Ovary (tissue), 10 donors: ENCODE measurements at places on chromosomes 2 and 18. TPM values are rescaled to one million over a fixed set of nuclear protein-coding genes. Genes with fewer than 3 reads are reported as not detected.

The CD207 gene
- total RNA-seq: 0.40 TPM

The LIMS4 gene
- total RNA-seq: 3.5 TPM

The PRSS56 gene
- not detected for total RNA-seq

The E2F6 gene
- 19.1 TPM for total RNA-seq

The UGT1A4 gene
- total RNA-seq: 0.11 TPM

The MYO7B gene
- total RNA-seq: not detected

The CARF gene
- 15.5 TPM for total RNA-seq

GRCh38 chr2:43488737-43489136 lies 107.1 kb downstream of the THADA start:
- no peaks in the 10 kb centered on the region for H3K36me3 ChIP-seq
- peaks cover 1% of the 10 kb centered on the region for H3K4me1 ChIP-seq
- no peak overlapping the region for H3K4me3 ChIP-seq
- H3K27me3 ChIP-seq: no peaks in the 10 kb centered on the region
- H3K27ac ChIP-seq: no peak overlapping the region

GRCh38 chr2:49490710-49491109 lies 336.4 kb upstream of the FSHR start:
- H3K27ac ChIP-seq: no peak overlapping the region
- no peaks in the 10 kb centered on the region for H3K4me1 ChIP-seq
- no peak overlapping the region for H3K4me3 ChIP-seq

- H3K27ac ChIP-seq: no peak overlapping the region
- H3K27me3 ChIP-seq: no peaks in the 10 kb centered on the region
- no peaks in the 10 kb centered on the region for H3K4me1 ChIP-seq
- no peak for DNase-seq
Observed at GRCh38 chr2:37886745-37887144, 38.3 kb upstream of the RMDN2 start.

GRCh38 chr2:148917431-148917830 lies 42.4 kb downstream of the KIF5C start:
- H3K4me1 ChIP-seq: no peaks in the 10 kb centered on the region
- no peak for DNase-seq
- no peaks in the 10 kb centered on the region for H3K27me3 ChIP-seq
- no peaks in the 10 kb centered on the region for H3K36me3 ChIP-seq
- no peak overlapping the region for H3K4me3 ChIP-seq

- H3K27ac ChIP-seq: no peak overlapping the region
- H3K27me3 ChIP-seq: no peaks in the 10 kb centered on the region
- H3K4me3 ChIP-seq: no peak overlapping the region
- no peaks in the 10 kb centered on the region for H3K4me1 ChIP-seq
- no peaks in the 10 kb centered on the region for H3K36me3 ChIP-seq
- no peak for DNase-seq
Observed at GRCh38 chr18:32025744-32026143, 7.1 kb downstream of the RNF125 start.

- H3K27me3 ChIP-seq: no peaks in the 10 kb centered on the region
- H3K36me3 ChIP-seq: no peaks in the 10 kb centered on the region
- H3K27ac ChIP-seq: no peak overlapping the region
- H3K4me3 ChIP-seq: no peak overlapping the region
Observed at GRCh38 chr2:84160453-84160852, 298.6 kb downstream of the SUCLG1 start.

GRCh38 chr18:45363196-45363595 lies 252.1 kb upstream of the SLC14A2 start:
- no peaks in the 10 kb centered on the region for H3K36me3 ChIP-seq
- no peak overlapping the region for H3K27ac ChIP-seq

DNA sequence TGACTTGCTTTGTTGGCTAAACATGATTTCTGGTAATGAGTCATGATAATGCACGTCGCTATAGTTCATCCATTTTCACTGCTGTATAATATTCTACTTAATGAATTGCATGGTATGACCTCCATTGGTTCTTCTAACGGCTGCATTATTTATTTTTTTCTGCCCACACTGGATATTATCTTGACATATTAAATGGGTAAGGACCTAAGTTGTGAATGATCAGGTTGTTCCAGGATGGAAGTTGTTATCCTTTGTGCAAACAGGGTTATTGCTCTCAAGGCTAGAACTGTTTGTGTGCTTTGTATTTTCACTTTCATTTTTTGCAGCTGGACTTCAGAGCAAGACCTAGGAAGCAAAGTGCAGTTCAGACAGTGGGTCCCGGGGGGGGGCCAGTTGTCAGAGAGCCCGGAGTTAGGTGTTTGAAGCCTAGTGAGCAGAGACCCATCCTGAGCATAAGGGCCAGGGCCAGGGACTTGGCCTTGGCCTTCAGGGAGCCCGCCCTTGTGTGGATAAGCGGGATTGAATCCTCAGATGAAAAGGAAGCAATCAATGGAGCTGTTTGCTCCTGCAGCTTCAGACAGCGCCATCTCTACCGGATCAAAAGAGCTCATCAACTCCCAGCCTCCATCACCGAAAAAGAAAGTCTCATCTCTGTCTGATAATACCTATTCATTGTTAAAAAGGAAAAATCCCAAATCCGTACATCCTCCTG lies 48.2 kb downstream of the AGAP1 start:
- no peaks in the 10 kb centered on the region for H3K36me3 ChIP-seq
- H3K27me3 ChIP-seq: no peaks in the 10 kb centered on the region
- no peak overlapping the region for H3K4me3 ChIP-seq
- no peak for DNase-seq
- no peak overlapping the region for H3K27ac ChIP-seq

DNA sequence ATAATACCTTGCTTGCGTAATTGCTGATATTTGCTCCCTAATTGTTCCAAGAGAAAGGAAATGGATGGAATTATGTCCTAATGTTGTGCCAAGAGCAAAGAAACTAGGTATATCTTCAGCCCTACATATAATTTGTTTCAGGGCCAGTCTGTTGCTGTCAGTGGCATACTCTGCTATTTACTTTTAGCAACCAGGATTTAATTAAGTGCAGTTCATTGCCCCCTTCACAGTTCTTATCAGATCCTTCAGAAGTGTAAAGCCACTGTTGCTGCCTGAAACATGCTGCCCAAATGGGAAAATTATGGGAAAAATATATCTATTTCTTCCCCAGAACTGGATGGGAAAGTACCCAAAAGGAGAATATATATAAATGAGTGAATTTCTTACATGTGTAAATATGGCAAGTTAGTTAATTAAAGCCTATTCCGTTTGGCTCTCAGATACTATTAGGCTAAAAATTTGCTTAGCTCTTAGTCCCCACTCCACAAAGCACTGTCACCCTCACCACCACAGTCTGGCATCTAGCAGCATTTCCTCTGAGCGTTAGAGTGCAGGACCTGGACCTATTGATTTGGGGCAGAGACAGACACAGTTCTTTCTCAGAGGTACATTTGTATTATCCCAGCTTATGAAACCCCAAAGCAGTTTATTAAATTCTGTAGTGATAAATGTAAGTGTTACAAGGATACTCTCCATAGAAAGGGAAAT lies 72.8 kb upstream of the DTNA start:
- no peak overlapping the region for H3K4me3 ChIP-seq
- no peak overlapping the region for H3K27ac ChIP-seq
- no peak for DNase-seq
- no peaks in the 10 kb centered on the region for H3K4me1 ChIP-seq
- no peaks in the 10 kb centered on the region for H3K36me3 ChIP-seq

DNA sequence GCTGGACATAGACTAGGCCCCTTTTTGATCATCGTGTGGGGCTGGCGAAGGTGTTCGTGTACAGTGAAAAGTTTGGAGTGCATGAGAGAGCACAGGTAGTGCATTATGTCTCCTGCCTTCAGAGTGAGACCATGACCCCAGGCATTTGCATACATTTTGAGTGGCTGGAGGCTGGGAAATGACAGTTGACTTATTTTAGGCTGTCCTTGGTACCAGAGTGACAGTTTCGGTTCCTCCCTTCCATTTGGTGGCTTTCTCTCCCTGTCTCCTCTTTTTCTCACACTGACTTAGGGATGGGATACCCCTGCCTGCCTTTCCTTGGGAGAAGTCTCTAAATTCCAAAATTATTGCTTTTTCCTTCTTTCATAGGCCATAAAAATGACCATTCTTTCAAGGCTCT lies 20.1 kb downstream of the SERPINB12 start:
- H3K4me3 ChIP-seq: no peak overlapping the region
- no peaks in the 10 kb centered on the region for H3K36me3 ChIP-seq
- no peaks in the 10 kb centered on the region for H3K4me1 ChIP-seq
- no peak overlapping the region for H3K27ac ChIP-seq
- no peaks in the 10 kb centered on the region for H3K27me3 ChIP-seq
- DNase-seq: no peak

DNA sequence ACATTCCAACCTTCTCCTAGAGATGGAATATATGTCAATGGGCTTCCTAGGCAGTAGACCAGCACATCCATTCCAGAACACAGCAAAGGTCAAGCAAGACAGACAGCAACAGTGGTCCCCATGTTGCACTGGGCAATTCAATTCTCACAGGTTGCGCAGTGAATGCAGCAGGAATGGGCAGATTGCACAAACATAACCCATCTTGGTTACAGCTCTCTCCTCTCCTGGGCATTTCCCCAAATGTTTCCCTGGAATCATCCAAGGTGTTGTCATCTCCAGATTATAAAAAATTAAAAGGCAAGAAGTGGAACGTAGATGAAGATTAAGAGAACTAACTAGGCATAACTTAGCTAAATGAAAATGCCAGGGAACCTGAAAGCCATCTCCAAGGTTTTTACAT lies 265.8 kb upstream of the SLC14A2 start:
- H3K27ac ChIP-seq: no peak overlapping the region
- H3K36me3 ChIP-seq: no peaks in the 10 kb centered on the region
- no peaks in the 10 kb centered on the region for H3K27me3 ChIP-seq
- H3K4me3 ChIP-seq: no peak overlapping the region
- DNase-seq: no peak

DNA sequence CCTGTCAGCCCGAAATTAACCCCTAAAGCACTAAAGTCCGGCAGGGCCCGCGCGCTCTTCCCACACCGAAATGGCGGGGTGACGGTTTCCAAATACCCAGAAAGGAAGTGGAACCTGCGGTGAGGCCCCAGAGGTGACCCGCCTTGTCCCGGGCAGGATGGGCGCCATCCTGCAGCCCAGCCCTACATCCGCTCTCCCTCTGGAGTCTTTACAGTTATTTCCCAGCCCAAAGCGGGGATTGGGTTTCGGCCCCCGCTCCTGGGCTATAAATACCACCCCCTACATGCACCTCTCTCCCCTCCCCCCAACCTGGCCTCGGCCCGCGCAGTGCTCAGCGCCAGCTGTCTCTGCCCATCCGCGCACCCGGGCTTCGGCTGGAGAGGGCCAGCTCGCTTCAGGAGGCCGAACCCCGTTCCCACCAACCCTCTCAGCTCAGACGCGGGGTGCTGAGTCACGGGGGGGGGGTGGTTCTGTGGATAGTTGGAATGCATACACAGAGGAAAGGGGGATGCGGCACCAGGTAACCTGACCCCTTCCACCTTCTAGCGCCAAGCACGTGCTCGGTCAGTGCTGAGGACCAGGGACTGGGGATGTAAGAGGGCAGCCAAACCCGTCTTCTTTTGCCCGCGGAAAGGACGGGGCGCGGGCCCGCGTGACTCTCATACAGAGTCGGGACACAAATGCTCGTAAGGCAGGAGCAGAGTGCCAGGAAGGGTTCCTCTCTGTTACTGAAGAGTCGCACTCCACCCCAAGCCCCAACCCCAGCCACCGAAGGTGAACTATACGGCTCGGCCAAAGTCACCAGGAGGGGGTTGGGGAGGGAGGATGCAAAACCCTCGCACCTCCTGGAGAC lies at the start of gene TUBA4B:
TUBA4B (plus strand) TSS at position 344 of the 853 bp plus-strand sequence; CDS start at position 509, 165 bp downstream.
- peak; percentile 43 for DNase-seq
- peak within 1 kb of the TSS; percentile 57 for H3K4me3 ChIP-seq
- H3K27ac ChIP-seq: peak within 1 kb of the TSS; percentile 24
- no peaks in the 10 kb centered on the region for H3K27me3 ChIP-seq

GRCh38 chr2:31568585-31569201 lies 12.0 kb downstream of the SRD5A2 start:
- H3K4me3 ChIP-seq: no peak overlapping the region
- no peak for DNase-seq
- H3K4me1 ChIP-seq: no peaks in the 10 kb centered on the region
- H3K27ac ChIP-seq: no peak overlapping the region
- no peaks in the 10 kb centered on the region for H3K36me3 ChIP-seq
- H3K27me3 ChIP-seq: no peaks in the 10 kb centered on the region

- peaks cover 2% of the 10 kb centered on the region for H3K4me1 ChIP-seq
- no peak overlapping the region for H3K4me3 ChIP-seq
- no peak overlapping the region for H3K27ac ChIP-seq
- DNase-seq: no peak
- H3K27me3 ChIP-seq: no peaks in the 10 kb centered on the region
Observed at GRCh38 chr2:215847718-215848117, 165.6 kb downstream of the MREG start.
